ENCODE measurements at places on chromosomes 11 and 22. TPM values are rescaled to one million over a fixed set of nuclear protein-coding genes. Genes with fewer than 3 reads are reported as not detected.

Gene C11orf97
- total RNA-seq: not detected

GRCh38 chr11:6623391-6624363 lies 4.5 kb upstream of the TPP1 start:
- no peak for DNase-seq
- no peak overlapping the region for H3K27ac ChIP-seq
- no peaks in the 10 kb centered on the region for H3K4me1 ChIP-seq
- no peaks in the 10 kb centered on the region for H3K27me3 ChIP-seq
- H3K36me3 ChIP-seq: no peaks in the 10 kb centered on the region

Gene PNPLA5
- not detected for total RNA-seq

DNA sequence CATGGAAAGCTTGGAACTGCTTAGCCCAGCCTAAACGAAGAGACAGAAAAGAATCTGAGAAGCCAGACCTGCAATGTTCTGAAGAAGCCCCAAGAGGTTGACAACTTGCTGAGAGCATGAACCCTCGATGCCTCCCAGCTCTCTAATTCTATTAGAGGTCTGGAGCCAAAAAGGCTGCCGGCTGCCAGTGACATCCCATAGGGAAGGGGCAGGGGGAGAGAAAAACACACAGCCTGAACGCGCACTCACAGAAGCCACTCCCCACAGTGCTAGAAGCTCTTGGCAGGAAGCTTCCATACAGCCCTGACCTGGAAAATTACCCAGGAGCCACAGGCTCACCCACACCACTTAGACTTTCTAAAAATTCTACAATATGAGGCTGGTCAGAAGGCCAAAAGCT lies 18.3 kb downstream of the POLDIP3 start:
- no peak overlapping the region for H3K4me3 ChIP-seq
- no peaks in the 10 kb centered on the region for H3K27me3 ChIP-seq
- H3K36me3 ChIP-seq: peaks cover 29% of the 10 kb centered on the region
- H3K4me1 ChIP-seq: no peaks in the 10 kb centered on the region

DNA sequence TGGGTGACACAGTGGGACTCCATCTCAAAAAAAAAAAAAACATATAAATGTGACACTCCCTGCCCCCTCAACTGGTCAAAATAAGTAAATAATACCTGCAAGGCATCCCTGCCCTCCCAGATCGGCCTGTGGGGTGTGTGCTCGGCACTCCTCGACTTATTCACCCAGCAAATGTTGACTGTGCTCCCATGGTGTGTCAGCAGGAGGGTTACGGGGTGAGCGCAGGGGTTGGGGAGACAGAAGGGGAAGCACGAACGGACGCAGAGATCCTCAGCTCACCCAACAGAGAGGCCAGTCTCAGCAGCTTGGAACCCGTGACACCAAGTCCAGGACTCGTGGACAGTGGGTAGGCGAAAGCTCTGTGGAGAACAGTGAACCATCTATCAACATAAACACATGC lies 1.6 kb upstream of the ADM2 start:
- no peak overlapping the region for H3K4me3 ChIP-seq
- peaks cover 5% of the 10 kb centered on the region for H3K4me1 ChIP-seq
- H3K27ac ChIP-seq: no peak overlapping the region
- no peaks in the 10 kb centered on the region for H3K27me3 ChIP-seq
- no peak for DNase-seq

Gene SIPA1
- total RNA-seq: 38.2 TPM

GRCh38 chr11:118084247-118084646 lies 2.5 kb downstream of the SMIM35 start:
- no peaks in the 10 kb centered on the region for H3K36me3 ChIP-seq
- H3K4me3 ChIP-seq: no peak overlapping the region

GRCh38 chr22:45019861-45020655 lies 10.3 kb upstream of the PHF21B start:
- no peak overlapping the region for H3K4me3 ChIP-seq
- H3K27ac ChIP-seq: no peak overlapping the region
- peaks cover 4% of the 10 kb centered on the region for H3K27me3 ChIP-seq
- no peak for DNase-seq
- H3K36me3 ChIP-seq: no peaks in the 10 kb centered on the region

Gene MAPK11
- total RNA-seq: 11.4 TPM

GRCh38 chr11:37451903-37452302 lies 853.9 kb upstream of the RAG2 start:
- H3K27me3 ChIP-seq: no peaks in the 10 kb centered on the region
- no peaks in the 10 kb centered on the region for H3K4me1 ChIP-seq
- no peak for DNase-seq
- H3K4me3 ChIP-seq: no peak overlapping the region
- H3K36me3 ChIP-seq: no peaks in the 10 kb centered on the region

DNA sequence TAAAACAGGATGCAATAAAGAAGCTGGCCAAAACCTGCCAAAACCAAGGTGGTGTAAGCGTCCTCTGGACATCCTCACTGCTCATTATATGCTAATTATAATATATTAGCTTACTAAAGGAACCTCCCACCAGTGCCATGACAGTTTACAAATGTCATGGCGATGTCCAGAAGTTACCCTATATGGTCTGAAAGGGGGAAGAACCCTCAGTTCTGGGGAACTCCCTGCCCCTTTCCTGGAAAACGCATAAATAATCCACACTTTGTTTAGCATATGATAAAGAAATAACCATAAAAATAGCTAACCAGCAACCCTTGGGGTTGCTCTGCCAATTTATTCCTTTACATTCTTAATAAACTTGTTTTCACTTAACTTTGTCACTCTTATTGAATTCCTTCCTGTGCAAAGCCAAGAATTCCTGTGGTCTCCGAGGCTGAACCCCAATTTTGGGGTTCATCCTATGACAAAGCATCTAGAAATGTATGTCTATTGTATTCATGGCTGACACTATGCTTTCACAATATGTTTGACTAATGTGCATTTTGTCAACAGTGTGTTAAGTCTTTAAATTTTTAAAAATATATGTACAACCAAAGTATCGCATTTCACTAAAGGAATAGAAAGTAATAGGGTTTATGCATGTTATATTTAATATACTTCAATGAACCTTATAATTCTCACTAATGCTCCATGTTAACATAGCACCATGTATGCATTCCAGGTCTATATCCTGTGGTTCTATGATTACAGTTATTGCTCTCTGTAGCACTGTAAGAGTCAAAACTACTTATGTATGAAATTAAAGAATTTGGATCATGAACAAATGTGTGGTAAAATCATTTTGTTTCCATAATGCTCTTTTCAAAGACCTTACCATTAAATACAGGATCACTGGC lies 25.1 kb downstream of the LGR4 start:
- no peak for DNase-seq
- H3K36me3 ChIP-seq: no peaks in the 10 kb centered on the region
- no peaks in the 10 kb centered on the region for H3K4me1 ChIP-seq
- no peak overlapping the region for H3K27ac ChIP-seq
- H3K4me3 ChIP-seq: no peak overlapping the region

DNA sequence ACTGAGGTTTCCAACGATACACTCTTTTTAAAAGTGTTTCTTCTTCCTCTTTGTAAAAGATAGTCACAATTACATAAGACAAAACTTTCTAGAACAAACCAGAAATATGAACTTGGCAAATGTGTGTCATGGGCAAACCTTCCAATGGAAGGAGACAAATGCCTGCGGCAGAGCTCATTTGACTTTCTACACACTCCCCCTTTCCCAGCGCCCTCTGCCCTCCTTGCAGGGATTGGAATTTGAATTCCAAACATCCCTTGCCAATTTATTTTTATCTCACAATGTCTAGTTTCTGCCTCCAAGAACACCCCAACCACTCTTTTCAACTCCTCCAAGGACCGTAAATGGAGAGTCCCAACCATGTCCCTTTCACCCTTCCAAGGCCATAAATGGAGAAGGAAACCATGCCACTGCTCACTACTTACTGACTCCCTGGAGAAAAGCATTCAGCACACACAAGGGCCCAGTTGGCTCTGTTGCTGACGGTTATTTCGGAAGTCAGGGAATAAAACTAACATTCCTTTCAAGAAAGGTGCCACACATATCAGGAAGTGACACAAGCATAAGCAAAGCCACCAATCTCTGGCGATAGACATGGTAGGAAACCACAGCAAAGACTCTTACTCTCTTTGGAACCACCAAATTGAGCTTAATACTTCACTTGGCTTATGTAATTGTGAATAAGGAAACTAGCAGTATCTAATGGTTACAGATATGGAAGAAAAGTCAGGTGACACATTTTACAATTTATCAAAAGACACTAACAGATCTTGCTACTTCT lies 15.0 kb upstream of the ESAM start:
- H3K36me3 ChIP-seq: no peaks in the 10 kb centered on the region
- no peaks in the 10 kb centered on the region for H3K4me1 ChIP-seq
- no peak for DNase-seq

GRCh38 chr11:47348859-47349258 lies 3.6 kb downstream of the MYBPC3 start:
- H3K27me3 ChIP-seq: no peaks in the 10 kb centered on the region
- DNase-seq: no peak
- H3K4me1 ChIP-seq: no peaks in the 10 kb centered on the region
- H3K27ac ChIP-seq: no peak overlapping the region
- no peak overlapping the region for H3K4me3 ChIP-seq

GRCh38 chr11:20087118-20087521 lies 73.2 kb downstream of the DBX1 start:
- no peak overlapping the region for H3K4me3 ChIP-seq
- DNase-seq: no peak
- H3K27me3 ChIP-seq: no peaks in the 10 kb centered on the region
- H3K4me1 ChIP-seq: no peaks in the 10 kb centered on the region

GRCh38 chr11:117986981-117987574 lies 884 bp downstream of the IL10RA start:
- DNase-seq: no peak
- no peaks in the 10 kb centered on the region for H3K4me1 ChIP-seq
- peak overlapping the region; percentile 1 for H3K4me3 ChIP-seq
- H3K27ac ChIP-seq: no peak overlapping the region
- peaks cover 2% of the 10 kb centered on the region for H3K27me3 ChIP-seq
- H3K36me3 ChIP-seq: no peaks in the 10 kb centered on the region
